ENCODE measurements at places on chromosomes 11 and 22.

DNA sequence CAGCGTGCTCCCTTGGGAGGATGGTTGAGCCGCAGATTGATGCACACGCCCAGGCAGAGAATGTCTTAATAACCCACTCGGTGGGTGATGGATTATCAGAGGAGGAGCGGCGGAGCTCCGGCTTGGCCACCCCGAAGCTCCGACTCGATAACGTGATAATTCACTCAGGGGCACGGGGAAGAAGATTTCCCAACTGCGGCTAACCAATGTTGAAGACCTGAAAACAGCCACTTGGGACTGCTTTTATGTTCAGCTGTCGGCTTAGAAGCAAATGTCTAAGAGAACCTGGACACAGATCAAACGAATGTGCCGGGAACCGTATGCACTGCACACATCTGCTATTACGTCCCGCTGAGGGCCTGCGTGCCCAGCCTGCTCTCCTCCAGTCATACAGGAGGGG lies 206.8 kb upstream of the CADM1 start:
- no peak for DNase-seq

DNA sequence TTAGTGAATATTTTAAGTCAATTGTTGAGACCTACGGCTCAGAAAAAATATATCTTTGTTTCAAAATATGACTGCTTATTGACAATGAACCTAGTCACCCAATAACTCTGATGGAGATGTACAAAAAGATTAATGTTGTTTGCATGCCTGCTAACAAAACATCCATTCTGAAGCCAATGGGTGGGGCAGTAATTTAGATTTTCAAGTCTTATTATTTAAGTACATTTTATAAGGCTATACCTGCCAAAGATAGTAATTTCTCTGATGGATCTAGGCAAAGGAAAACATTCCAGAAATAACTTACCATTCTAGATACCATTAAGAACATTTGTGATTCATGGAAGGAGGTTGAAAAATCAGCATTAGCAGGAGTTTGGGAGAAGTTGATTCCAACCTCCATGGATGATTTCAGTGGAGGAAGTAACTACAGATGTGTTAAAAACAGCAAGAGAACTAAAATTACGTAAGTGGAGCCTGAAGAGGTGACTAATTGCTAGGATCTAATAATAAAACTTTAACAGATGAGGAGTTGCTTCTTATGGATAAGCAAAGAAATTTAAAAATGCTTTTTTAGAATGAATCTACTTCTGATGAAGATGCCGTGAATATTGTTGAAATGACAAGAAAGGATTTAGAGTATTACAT lies 26.4 kb upstream of the OR8D2 start:
- no peak for DNase-seq

- DNase-seq, result no peak
These were observed 70.7 kb downstream of the FLI1 start for GRCh38 chr11:128764424-128765095.

- no peak for DNase-seq
These were observed 356 bp downstream of the TYMP start for GRCh38 chr22:50529416-50529896.

- no peak for DNase-seq
These were observed 114.4 kb downstream of the TRIM29 start for GRCh38 chr11:120023551-120023950.

GRCh38 chr11:117315285-117316196 lies 515 bp downstream of the BACE1 start:
- no peak for DNase-seq

- DNase-seq, result no peak
These were observed 10.4 kb upstream of the GRK2 start for GRCh38 chr11:67255864-67256263.

- DNase-seq, result no peak
These were observed 104.0 kb downstream of the PDE2A start for GRCh38 chr11:72569966-72570892.

GRCh38 chr11:22163394-22163797 lies 29.5 kb upstream of the ANO5 start:
- no peak for DNase-seq

- no peak for DNase-seq
These were observed 25.9 kb downstream of the OR51E2 start for GRCh38 chr11:4671741-4672140.

GRCh38 chr11:107787733-107788132 lies 70.9 kb downstream of the SLC35F2 start:
- no peak for DNase-seq

GRCh38 chr22:23072911-23073491 lies 2.7 kb downstream of the GNAZ start:
- no peak for DNase-seq

GRCh38 chr11:45243967-45244366 lies 42.2 kb downstream of the SYT13 start:
- no peak for DNase-seq

DNA sequence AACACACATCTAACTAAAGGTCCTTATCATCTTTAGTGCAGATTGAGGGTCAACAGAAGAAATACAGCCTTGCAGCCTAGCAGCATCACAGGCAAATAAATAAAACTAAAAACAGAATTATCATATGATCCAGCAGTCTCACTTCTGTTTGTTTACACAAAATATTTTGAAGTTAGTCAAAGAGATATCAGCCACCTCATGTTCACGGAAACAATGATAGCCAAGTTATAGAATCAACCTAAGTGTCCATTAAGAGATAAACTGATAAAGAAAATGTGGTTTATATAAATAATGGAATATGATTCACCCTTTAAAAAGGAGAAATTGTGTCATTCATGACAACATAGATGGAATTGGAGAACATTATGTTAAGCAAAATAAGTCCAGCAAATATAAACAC lies 738.1 kb upstream of the CCDC90B start:
- DNase-seq, result no peak

DNA sequence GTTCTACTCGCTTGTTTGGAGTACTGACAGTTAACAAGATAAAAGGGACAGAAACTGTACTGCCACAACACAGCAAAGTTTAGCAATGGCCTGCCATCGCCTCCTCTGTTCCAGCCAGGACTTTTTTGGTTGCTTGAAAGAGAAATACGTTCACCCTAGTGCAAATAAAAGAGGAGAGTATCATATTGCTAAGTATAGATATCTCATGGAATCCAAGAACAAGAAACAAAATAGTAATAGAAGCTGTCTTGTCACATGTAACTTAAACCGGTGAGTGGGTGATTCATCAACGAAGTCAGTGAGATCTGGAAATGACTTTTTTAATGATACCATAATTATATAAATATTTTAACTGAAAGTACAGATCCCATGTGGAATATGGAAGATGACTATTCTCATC lies 35.4 kb downstream of the SLC1A2 start:
- DNase-seq, result no peak

GRCh38 chr22:22031183-22031945 lies 48.8 kb upstream of the TOP3B start:
- no peak for DNase-seq

Data from central memory CD8-positive, alpha-beta T cell (primary cell).